ENCODE measurements at places on chromosomes 11 and 22. TPM values are rescaled to one million over a fixed set of nuclear protein-coding genes. Genes with fewer than 3 reads are reported as not detected.
A peak's percentile ranks its signal among the peaks of the same experiment; 100 is the strongest.

GRCh38 chr11:110069158-110069737 is 23.9 kb upstream of the ZC3H12C start:
- DNase-seq, result peak; percentile 57

- no peak for DNase-seq
Observed at GRCh38 chr11:61980783-61981541, 13.5 kb upstream of the FTH1 start.

- peak; percentile 24 for DNase-seq
Observed at GRCh38 chr11:17543041-17543440, 1.2 kb downstream of the USH1C start.

DNA sequence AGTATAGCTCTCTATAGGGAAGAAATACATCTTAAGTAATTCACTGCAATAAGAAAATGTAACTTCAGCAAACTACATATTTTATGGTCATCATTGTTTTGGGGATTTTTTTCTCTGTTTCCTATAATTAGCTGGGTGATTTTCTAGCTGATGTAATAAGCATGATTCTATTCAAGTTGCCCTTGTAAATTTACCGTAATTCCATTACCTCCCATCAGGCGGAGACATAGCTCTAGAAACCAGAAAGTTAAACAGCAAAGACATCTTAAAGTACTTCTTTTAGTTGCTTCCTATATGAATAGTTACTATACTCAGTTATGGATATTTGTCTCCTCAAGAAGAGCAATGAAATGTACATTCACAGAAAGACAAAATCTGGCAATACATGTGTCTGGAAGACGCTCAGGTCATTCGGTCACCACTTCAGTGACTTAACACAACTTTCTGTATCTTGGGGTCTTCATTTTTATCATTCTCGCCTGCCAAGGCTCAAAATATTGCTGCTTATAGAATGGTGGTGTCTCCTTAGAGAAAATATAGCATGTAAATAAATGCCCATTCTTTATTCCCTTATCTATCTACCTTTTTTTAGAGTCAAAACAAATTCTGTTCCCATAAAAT is 239.9 kb upstream of the ZC3H12C start:
- DNase-seq, result no peak

DNA sequence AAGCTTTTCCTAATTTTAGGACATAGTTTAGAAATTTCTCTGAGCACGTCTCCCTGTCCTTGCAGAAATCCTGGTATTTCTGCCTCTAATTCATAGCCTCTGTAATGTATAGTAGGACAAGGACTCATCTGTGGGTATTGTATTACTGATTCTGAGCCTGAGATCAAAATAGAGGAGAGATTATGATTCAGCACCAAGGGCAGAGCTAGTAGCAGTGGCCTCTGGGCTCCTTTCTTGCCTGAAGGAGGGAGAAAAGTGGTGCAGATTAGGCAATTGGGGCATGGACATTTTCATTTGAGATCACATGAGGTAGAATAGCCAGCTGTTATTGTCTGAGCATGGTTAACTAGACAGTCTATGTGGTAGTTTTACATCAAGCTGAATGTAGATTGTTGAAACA is 2.8 kb downstream of the MADD start:
- DNase-seq, result no peak

GRCh38 chr11:86910592-86910991 is 44.6 kb downstream of the FZD4 start:
- DNase-seq, result no peak

- DNase-seq, result no peak
Observed at GRCh38 chr11:45331839-45332238, 45.7 kb upstream of the SYT13 start.

- DNase-seq, result no peak
Observed at GRCh38 chr11:100910808-100911207, 218.8 kb downstream of the PGR start.

GRCh38 chr11:59427068-59427382 is 812 bp upstream of the OR5A2 start:
- no peak for DNase-seq

DNA sequence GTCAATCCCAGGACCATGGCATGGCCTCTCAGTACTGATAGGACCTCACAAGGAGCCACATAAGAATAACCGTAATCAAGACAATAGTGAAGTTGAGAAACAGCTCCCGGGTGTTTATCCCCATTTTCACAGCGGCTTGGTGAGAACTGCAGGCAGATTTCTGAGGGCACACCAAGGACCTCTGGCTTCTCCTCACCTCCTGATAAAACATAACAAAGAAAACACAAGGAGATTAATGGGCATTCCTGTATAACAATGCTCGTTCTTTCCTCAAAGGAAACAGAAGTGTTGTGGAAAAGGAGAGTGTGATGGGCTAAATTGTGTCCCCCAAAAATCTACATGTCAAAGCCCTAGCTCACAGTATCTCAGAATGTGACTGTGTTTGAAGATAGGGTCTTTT is 4.0 kb downstream of the SLN start:
- no peak for DNase-seq

DNA sequence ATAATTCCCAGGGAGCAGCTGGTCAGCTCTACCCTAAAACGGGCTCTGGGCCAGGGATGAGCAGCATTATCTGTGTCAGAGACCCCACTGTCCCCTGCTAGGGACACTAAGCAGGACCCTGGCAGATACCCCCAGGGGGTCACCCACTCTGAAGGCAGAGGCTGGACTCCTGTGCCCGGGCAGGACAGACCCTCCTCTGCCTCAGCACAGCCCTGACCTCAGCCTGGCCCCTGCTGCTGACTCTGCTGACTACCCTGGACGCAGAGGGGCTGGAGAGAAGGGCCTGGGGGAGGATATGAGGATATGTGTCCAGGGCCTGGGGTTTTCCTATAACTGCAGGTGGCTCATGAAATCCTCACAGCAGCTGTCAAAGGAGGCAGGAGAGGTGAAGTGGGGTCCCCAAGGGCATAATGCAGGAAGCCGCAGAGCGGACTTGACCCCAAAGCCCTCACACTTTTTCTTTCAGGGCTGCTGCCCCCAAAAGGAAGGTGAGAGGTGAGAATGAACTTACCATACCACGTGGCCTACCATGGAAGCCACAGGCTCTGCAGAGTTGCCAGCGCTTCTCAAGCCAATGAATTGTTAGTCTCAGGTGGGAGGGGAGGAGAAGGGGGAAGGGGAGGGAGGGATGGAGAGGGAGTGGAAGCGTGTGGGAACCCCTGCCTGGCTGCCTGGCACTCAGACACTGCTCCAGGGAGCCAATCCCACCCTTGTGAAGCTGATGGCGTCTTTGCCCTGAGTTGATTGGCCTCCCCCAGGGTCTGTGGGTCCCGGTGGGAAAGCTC is 76.7 kb upstream of the WNT11 start:
- DNase-seq, result no peak

DNA sequence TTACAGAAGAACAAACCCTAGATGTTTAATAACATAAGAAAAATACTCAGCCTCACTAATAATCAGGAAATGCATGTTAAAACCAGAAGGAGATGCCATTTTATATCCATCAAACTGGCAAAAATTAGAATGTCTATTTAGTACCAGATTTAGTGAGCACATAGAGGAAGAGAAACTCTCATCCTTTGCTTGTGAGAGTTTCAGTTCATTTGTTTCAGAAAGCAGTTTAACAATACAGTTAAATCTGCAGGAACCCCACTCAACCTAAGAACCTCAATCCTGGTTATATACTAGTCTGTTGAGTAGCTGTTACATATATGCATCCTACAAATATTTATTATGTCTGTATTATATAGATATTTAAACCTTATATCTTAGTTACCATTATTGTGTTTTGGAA is 172.6 kb downstream of the WNT11 start:
- DNase-seq, result no peak

DNA sequence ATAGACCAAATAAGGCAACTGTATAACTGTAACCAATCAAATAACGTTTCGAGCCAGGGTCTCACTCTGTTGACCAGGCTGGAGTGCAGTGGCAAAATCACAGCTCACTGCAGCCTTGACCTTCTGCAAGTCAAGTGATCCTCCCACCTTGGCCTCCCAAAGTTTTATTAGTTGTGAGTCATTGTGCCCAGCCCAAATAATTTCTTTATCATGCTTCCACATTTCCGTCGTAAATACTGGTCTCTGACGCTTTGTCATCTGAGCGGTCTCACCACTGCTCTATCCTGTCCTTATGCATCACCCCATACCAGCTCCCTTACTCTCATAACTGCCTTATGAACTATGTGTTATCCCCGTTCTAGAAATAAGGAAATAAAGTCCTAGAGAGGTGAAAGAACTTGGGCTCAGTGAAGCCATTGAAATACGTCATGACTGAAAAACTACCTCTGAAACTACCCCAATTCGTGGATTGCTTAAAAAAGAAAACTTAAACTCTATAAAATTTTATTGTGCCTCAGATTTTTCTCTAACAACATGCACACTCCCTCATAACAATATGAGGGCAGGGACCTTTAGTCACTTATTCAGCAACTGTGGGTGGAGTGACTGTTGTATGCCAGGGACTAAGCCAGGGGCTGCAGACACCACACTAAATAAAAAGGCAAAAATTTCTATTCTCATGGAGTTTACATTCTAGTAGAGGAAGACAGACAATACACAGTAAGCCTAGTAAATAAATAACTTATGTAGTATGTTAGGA is 15.8 kb upstream of the RTN4RL2 start:
- no peak for DNase-seq

DNA sequence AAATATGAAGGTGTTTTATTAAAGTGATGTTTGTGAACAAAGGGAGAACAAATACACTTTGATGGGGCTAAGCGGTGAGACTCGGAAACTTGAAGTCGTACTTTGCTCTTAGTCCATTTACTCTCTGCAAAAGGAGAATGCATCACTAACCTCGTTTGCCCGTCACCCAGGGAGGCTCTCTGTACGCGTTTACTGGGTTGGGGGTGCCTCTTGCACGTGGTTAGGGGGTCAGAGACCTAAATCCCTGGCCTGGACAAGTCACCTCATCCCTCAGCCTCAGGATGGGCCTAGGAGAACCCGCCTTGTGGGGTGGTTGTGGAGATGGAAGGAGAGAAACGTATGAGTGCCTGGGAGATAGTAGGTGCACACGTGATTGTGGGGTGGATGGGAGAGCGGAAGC is 803 bp upstream of the IFT27 start:
- DNase-seq, result no peak

GRCh38 chr11:46457659-46458424 is 66.3 kb upstream of the CHRM4 start:
- no peak for DNase-seq

DNA sequence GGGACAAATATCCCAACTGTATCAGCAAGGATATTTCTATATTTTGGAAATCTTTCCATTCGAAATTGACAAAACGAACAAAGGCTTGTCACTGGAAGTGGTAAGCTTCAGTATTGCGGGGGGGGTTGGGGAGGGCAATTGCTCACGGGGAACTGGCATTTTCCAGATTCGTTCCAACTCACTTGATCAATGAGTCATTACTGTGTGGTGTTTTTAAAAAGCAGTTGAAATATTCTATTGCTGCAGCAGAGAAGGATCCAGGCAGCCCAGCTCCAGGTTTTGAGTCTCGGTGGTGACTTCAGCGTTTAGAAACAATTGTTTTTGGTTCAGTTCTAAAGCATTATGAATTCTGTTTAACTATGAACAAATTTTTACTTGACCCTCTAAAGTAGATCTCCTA is 33.8 kb upstream of the FBLN1 start:
- no peak for DNase-seq

- no peak for DNase-seq
Observed at GRCh38 chr11:44857490-44858090, 93.1 kb downstream of the TP53I11 start.

GRCh38 chr11:73553266-73553665 is 44.6 kb downstream of the FAM168A start:
- no peak for DNase-seq

DNA sequence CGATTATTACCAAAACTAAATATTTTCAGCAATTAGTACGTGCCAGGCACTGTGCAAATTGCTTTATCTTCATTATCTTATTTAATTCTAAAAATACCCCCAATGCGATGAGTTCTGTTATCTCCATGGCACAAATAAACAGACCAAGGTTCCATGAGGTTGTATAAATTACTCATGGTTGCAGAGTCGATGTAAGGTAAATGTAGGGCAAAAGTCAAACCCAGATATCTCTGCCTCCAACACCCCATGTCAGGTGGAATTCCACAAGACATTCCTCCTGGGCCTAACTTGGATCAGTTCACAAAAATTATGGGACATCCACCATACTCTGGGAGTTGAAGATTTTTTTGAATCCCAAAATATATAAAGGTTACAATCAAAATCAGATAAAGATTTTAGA is 43.7 kb downstream of the ISX start:
- no peak for DNase-seq

- DNase-seq, result no peak
Observed at GRCh38 chr22:19206287-19206686, 27.8 kb upstream of the SLC25A1 start.

GRCh38 chr22:40238425-40239344 is 61.0 kb downstream of the TNRC6B start:
- no peak for DNase-seq

- peak; percentile 40 for DNase-seq
Observed at GRCh38 chr11:82775736-82776346, 42.2 kb upstream of the FAM181B start.

GRCh38 chr11:11318461-11318860 is 34.6 kb downstream of the CSNK2A3 start:
- DNase-seq, result no peak

Gene CBX7
- 44.4 TPM for total RNA-seq

Gene F2
- not detected for total RNA-seq

Gene PITPNB
- total RNA-seq, result 45.9 TPM

Gene SLC6A5
- total RNA-seq, result not detected

Gene DDI1
- total RNA-seq, result not detected

Gene KRTAP5-1
- total RNA-seq, result not detected

Gene DEPDC7
- 18.4 TPM for total RNA-seq

Gene PANX3
- not detected for total RNA-seq

Gene ANAPC15
- total RNA-seq, result 24.9 TPM

Gene SLC39A13
- 19.9 TPM for total RNA-seq

Gene LRRC74B
- not detected for total RNA-seq

Gene RIMBP3C
- not detected for total RNA-seq

Gene HORMAD2
- total RNA-seq, result not detected

Gene DNHD1
- total RNA-seq, result 47.9 TPM

Gene NCR3LG1
- 8.3 TPM for total RNA-seq
